ENCODE measurements at places on chromosomes 7 and 10. TPM values are rescaled to one million over a fixed set of nuclear protein-coding genes. Genes with fewer than 3 reads are reported as not detected.

The METTL27 gene
- total RNA-seq, result 1.7 TPM

The SKIDA1 gene
- total RNA-seq, result 2.6 TPM

The SERPINE1 gene
- 1.6 TPM for total RNA-seq

- H3K4me3 ChIP-seq, result no peak overlapping the region
- H3K27ac ChIP-seq, result no peak overlapping the region
- no peaks in the 10 kb centered on the region for H3K36me3 ChIP-seq
- DNase-seq, result no peak
- H3K4me1 ChIP-seq, result no peaks in the 10 kb centered on the region
These were observed 41.6 kb downstream of the ANXA8 start for GRCh38 chr10:47442351-47442750.

The SEM1 gene
- 60.6 TPM for total RNA-seq

- H3K4me1 ChIP-seq, result peaks cover 43% of the 10 kb centered on the region
- no peak overlapping the region for H3K4me3 ChIP-seq
- H3K36me3 ChIP-seq, result no peaks in the 10 kb centered on the region
- H3K27me3 ChIP-seq, result no peaks in the 10 kb centered on the region
- peak; percentile 39 for DNase-seq
These were observed 80.7 kb downstream of the CUX1 start for GRCh38 chr7:101898106-101898505.

DNA sequence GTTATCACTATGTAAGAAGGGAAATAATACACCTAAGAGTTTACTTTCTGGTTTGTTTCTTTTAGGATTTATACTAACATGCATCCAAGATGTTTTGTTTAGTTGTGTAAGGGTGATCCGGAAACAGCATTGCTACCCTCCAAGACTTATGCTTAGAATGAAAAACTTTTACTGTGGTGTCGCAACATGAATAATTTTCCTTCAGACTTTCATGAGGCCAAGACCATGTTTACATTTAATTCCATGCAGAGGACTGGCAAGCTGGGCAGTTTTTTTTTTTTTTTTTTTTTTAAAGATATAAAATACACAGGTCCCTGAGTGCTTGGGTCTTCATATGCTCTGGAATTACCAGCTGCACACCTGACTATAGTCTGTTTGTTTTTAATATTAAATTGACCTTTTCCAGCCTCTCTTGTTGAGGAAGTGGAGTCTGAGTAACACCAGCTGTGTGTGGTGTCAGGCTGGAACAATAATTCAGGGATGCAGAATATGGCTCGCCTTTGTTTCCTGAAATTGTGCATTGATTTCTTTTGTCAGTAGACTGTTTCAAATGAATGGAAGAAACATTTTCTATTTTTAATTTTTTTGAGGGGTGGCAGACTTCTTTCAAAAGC, 81.7 kb downstream of the ST7 start:
- H3K4me3 ChIP-seq, result no peak overlapping the region
- no peaks in the 10 kb centered on the region for H3K36me3 ChIP-seq
- H3K27me3 ChIP-seq, result no peaks in the 10 kb centered on the region
- H3K27ac ChIP-seq, result no peak overlapping the region
- no peak for DNase-seq

DNA sequence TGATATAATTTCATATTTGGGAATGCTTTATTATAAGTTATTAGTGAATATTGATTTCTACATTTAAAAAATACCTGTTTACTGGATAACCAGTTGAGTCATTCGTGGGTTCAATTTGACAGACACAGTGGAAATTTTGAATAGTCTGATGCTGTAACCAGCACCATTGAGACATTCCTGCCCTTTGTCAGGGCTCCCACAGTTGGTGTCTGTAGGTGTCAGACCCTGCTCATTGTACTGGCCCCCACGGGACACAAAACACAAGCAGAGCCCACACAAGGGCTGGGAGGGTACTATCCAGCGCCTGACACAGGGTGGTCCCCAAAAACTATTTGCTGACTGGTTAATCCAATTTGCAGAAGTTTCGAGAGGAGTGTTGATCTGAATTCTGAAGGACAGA, 35.9 kb downstream of the EEPD1 start:
- peaks cover 13% of the 10 kb centered on the region for H3K4me1 ChIP-seq
- no peaks in the 10 kb centered on the region for H3K27me3 ChIP-seq
- no peaks in the 10 kb centered on the region for H3K36me3 ChIP-seq
- no peak overlapping the region for H3K4me3 ChIP-seq
- no peak for DNase-seq

GRCh38 chr7:631964-632830, 94.3 kb upstream of the DNAAF5 start:
- no peaks in the 10 kb centered on the region for H3K27me3 ChIP-seq
- DNase-seq, result no peak
- no peaks in the 10 kb centered on the region for H3K36me3 ChIP-seq
- H3K4me1 ChIP-seq, result peaks cover 5% of the 10 kb centered on the region

Measured in muscle of leg (tissue), 16 donors.